NCI-H1092 treated with DMSO at 0.1 percent for 48 hours (cell line): ENCODE measurements at places on chromosomes 4 and X.

GRCh38 chr4:105509291-105509690, 35.4 kb upstream of the PPA2 start:
- DNase-seq, result no peak

- DNase-seq, result no peak
Observed at GRCh38 chr4:121122661-121123060, 41.5 kb downstream of the TNIP3 start.

- DNase-seq, result peak; percentile 35
Observed at GRCh38 chrX:149512225-149512885, 7.2 kb upstream of the IDS start.

- no peak for DNase-seq
Observed at GRCh38 chrX:38095971-38096529, 89.7 kb downstream of the SYTL5 start.

DNA sequence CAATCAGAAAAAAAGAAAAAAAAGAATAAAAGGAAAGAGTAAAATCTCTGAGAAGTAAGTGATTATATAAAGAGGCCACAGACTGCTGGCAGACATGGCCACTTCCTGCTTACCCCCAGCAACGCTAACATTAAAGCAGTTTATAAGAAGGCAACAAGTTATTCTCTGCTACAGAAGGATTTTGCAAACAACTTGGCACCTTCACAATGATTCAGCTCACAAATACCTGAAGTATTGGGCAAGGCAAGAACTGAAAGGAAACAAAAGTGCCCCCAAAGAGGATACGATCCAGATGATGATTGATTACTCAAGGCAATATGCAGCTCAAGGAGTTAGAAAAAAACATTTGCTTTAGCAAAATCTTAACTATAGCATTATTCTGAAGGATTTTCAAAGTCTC, 718.8 kb downstream of the KLHL13 start:
- no peak for DNase-seq

- no peak for DNase-seq
Observed at GRCh38 chrX:8027827-8028226, 100.6 kb upstream of the PNPLA4 start.
